ENCODE measurements at places on chromosomes 5 and 9.

DNA sequence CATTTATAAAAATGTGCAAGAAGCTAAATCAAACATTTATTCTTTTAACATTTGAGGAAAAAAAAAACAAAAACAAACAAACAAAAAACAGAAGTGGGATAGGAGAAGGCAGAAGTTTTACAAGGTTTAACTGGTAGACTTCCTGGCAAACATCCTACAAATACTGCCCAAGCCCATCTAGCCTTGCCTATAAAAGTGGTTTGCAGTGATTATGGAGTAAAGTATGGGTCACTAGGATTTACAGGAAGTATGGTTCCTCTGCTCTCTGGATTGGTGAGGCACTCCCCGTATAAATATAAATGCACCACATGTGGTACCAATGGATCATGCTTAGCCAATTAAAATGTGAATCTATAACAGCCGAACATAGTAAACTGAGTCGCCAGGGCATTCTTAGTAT is 291.9 kb downstream of the EDIL3 start:
- DNase-seq: no peak

- no peak for DNase-seq
Observed at GRCh38 chr9:33698267-33698666, 97.1 kb upstream of the PRSS3 start.

DNA sequence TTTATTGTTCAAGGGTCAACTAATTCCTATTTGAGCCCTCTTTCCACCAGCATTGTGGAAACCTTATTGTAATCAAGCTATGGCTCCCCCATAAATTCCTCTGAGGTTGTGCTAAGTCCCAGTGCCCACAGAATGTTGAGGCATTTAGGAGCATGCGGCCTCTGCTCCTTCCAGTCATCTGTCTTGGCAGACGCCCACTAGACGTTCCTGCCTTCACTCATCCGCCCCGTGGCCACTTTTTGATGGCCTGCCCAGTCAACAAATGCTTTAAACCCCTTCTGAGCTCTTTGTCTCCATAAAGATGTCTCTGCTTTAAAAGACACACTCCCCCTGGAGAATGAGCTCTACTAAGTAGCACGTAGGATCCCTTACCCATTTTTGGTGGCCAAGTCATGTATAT is 104.7 kb downstream of the GAS1 start:
- no peak for DNase-seq

DNA sequence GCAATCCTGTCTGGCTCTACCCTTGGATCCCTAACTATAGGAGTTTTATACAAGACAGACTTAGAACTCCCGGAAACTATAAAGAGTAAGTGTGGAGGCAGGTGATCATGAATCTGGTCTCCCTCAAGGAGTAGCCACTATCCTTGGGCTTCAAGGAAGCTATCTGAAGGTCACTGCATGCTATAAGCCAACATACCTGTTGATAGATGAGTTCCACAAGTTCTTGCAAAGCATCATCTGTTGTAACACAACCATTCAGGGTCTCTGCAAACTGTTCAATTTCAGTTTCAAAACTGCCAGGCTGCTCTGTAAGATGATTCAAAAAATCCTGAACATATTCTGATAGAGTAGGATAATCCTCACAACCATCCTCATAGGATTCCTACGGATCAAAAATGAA is 9.3 kb downstream of the PAIP1 start:
- DNase-seq: no peak

DNA sequence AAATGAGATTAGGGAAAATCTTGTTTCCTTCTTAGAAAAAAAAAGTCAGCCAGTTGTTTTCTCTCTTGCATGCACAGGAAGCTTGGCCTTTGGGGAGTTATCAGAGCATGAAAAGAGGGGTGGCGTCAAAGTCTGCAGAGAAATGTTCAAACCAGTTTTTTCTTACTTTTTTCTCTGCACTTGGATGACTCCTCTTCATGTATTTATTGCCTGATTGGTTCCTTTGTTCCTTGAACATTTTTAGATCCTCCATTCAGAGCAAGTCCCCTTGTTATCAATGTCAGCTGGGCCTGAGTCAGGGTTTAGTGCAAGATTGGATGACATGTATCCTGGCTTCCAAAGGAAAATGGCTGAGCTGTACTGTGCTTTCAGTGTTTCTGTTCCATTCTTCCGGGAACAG is 392.6 kb upstream of the BRINP1 start:
- DNase-seq: no peak

DNA sequence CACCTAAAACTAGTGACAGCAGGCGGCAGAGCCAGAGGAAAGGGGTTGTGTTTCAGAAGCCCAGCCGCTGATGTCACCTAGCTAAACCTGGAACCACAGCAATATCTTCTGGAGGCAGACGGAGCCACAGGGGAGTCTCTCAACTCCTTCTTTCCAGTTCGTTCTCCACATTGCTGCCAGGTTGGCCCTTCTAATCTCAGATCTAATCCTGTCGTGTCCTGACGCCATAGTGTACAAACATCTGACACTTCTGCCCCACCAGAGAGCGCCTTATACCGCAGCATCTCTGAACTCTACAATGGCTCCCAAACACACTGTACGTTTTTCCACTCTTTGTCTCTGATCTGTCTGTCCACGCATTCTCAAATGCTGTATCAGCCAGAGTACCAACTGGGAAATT is 240.0 kb downstream of the SMARCA2 start:
- no peak for DNase-seq

DNA sequence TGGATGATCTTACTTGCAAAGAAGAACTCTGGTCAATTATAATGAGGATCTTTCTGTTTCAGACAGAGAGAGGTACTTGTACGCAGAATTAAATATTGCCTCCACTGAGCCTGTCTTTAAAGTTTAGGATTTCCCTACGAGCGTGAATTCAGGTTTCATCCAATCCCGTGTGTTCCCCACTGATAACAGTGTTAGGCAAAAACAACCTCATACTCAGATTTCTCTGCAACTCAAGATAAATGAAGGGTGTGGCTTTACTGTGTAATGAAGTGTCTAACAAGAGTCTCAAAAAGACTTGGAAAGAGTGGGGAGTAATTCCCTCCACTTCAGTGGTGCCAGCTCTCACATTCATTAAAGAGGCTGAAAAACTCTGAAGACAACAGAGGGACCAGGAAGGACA is 53.2 kb upstream of the ACO1 start:
- no peak for DNase-seq

- DNase-seq: no peak
Observed at GRCh38 chr9:121685795-121686377, 34.5 kb downstream of the DAB2IP start.

DNA sequence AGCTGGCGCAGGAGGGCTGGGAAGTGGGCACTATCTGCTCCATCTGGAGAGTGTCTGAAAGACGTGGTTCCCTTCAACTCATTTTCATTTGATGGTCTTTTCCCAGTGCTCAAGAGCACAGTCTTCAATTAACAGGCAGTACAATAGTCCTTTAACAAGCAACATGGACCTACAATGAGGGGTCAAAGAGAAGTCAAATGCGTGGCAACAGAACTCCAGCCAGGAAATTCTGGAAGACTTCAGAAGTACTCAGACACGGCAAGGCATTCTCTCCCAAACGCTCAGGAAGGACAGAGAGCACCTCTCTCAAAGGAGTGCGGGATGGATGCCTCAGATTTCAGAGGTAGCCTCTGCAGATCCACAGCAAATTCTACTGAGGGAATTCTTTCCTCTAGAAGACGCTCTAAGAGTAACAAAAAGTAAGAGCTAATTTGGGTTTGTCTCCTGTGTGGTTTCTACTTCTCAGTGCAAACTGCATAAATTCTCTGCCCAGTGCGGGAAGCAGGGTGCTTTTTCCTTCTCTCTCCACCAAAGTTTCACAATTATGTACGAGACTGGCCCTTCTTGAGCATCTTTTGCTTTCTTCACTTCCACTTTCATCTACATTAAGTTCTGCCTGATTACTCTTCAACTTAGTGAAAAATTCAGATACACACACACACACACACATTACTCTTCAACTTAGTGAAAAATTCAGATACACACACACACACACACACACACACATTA is 56.4 kb downstream of the LHFPL2 start:
- DNase-seq: no peak

- DNase-seq: no peak
Observed at GRCh38 chr9:24846248-24846912, 300.7 kb upstream of the IZUMO3 start.

GRCh38 chr5:66680221-66680620 is 84.0 kb downstream of the MAST4 start:
- no peak for DNase-seq

DNA sequence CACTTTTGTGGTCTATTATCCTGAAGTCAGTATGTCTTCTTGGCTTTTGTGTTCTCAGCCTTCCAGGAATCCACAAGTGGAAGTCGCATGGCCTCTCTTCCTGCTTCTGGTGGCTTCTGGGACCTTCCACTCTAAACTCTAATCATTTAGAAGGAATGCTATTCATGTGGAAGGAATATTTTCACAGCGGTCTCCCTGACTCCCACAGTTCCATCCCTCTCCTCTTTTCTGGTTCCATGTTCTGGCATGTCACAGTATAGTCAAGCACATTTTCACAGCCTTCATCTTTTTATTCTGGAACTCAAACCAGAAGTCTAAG is 7.3 kb upstream of the RAI14 start:
- no peak for DNase-seq
